Activated T-helper 1 cell treated with anti-CD3 and anti-CD28 coated beads, Interleukin-12 subunit alpha, Interleukin-12 subunit beta, Interleukin-2, Interleukin-4 antibody, amounts not matched to agents 30 ng/mL and 10 ng/mL and 1 ng/mL, durations not matched to agents 14 hours and 24 hours and 36 hours (primary cell): ENCODE measurements at places on chromosomes 1 and 21.

DNA sequence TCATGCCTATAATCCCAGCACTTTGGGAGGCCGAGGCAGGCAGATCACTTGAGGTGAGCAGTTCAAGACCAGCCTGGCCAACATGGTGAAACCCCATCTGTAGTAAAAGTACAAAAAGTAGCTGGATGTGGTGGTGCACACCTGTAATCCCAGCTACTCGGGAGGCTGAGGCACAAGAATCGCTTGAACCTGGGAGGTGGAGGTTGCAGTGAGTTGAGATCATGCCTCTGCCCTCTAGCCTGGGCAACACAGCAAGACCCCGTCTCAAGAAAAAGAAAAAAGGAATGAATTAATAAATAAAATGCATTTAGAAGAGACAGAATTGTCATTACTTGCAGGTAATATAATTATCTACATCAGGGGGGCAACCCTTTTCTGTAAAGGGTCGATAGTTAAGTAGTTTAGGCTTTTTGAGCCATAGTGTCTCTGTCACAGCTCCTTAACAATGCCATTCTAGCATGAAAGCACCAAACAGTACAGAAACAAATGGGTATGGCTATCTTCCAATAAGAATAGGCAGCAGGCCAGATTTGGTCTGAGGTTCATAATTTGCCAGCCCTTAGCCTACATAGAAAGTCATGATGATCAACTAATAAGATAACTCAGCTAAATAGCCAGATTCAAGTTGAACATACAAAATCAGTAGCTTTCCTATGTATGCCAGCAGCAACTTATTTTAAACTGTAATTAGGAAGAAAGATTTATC is 56.8 kb downstream of the RPRD2 start:
- DNase-seq, result no peak
- peaks cover 17% of the 10 kb centered on the region for H3K4me1 ChIP-seq
- H3K27me3 ChIP-seq, result no peaks in the 10 kb centered on the region
- peaks cover 7% of the 10 kb centered on the region for H3K36me3 ChIP-seq

- H3K4me1 ChIP-seq, result no peaks in the 10 kb centered on the region
- no peaks in the 10 kb centered on the region for H3K36me3 ChIP-seq
- peaks cover 2% of the 10 kb centered on the region for H3K27me3 ChIP-seq
- H3K27ac ChIP-seq, result no peak overlapping the region
- DNase-seq, result no peak
- H3K4me3 ChIP-seq, result no peak overlapping the region
Measured at GRCh38 chr1:184649451-184649888, 105.2 kb downstream of the EDEM3 start.

DNA sequence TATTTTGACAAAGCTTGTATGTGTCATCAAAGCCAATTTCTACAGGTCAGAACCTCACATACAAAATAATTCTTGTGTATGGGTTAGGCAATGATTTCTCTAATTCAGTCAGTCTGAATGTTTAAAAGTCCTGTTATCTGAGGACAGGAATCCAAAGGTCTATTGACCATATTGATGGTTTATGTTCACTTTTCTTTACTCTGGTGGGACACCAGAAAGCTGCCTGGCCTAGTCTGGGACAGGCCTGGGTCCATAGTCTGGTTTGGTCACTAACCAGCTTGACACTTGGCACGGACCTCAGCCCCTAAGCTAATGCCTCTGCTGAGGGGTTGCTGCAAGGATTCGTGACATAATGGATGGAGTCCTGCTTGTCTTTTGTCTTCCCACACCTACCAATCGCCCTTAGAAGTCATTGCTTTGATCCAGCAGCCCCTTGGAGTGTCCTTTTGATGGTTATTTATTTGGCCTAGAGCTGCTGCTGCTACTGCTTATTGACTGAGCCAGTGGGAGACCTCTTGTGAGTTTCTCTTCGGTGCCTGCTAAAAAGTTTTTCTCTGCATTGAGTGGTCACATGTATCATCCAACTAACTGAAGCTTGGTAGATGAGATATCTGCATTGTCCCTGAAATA is 15.7 kb downstream of the IFNAR2 start:
- H3K36me3 ChIP-seq, result peaks cover 71% of the 10 kb centered on the region
- no peak for DNase-seq
- H3K27me3 ChIP-seq, result no peaks in the 10 kb centered on the region
- peak overlapping the region; percentile 2 for H3K4me3 ChIP-seq

DNA sequence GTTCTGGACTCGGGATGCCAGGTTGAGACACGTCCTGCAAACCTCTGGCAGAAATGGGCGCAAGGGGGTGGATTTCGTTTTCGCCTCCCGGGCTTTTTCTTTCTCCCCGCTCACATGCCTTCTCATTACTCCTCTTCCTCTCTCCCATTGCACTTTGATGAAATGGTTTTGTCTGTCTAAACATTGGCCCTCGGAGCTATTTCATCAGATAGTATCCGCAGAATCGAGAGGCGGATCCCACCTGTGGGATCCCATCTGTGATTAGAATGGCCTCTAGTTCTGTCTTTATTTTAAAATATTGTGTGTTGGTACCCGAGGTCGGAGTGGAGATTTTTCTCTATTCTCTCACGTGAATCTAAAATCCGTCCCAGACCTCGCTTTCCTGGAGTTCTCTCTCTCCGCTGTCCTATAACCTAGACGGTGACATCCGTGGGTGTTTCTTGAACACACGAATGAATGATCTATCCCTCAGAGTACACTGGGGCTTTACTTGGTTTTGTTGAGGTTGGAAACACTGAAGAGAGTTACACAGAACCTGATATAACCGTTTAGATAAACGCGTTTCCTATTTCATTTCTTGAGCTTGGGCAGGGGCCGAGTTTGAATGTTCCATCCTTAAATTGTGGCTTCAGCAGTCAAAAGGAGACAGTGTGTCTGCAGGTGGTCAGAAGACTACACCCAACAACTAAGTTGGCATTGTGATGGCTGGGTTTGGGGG is 2.0 kb downstream of the EDARADD start:
- H3K36me3 ChIP-seq, result peaks cover 18% of the 10 kb centered on the region
- H3K4me1 ChIP-seq, result peaks cover 46% of the 10 kb centered on the region
- peak overlapping the region; percentile 95 for H3K27ac ChIP-seq

DNA sequence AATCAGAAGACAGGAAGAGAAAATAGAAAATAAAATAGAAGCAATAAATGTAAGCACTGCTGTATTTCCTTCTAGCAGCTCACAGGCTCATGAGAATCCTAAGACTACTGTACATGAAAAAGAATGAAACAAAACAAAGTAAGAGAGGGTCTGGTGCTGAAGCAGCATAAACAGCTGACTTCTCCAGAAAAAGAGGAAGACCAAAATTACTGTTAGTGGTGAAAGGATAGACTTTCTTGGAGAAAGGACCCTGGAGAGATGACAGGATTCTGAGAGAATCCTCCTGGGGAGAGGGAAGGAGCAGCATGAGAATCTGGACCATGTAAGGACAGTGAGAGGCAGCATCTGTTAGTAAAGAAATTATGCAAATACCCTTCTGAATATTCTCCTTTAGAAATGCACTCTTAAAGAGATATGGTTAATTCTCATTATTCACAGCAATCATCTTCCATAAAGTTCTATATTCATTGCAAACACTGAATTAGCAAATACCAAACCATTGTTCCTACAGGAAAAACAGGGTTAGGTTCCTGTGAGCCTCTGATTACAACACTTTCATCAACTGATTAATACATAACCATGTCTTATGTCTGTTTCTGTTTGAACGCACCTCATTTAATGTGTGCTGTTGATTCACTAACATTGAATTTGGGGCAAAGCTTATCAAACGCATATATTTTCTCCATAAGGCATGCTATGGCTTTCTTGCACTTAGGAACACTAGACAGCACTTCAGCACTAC is 17.0 kb downstream of the SLC25A24 start:
- H3K4me3 ChIP-seq, result no peak overlapping the region
- no peak for DNase-seq
- no peak overlapping the region for H3K27ac ChIP-seq
- H3K27me3 ChIP-seq, result no peaks in the 10 kb centered on the region
- peaks cover 34% of the 10 kb centered on the region for H3K36me3 ChIP-seq
- H3K4me1 ChIP-seq, result peaks cover 4% of the 10 kb centered on the region

DNA sequence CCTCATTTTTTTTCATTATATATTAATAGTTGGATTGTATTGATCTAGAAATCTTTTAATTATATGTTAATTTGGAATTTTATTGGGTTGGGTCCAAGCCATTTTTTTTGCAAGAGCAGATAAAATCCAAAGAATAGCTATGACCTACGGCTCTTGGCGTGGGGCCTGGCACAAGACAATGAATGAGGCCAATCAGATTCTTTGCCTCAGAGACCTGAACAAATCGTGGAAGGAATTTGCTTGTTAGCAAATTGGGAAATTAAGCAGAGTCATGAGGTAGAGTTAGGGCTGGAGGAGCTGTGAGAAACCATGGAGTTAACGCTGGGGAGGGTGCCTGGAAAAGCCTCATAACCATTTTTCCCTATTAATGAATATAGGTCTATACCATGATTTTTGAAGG is 40.1 kb downstream of the CAMSAP2 start:
- no peak overlapping the region for H3K27ac ChIP-seq
- H3K4me3 ChIP-seq, result no peak overlapping the region
- no peaks in the 10 kb centered on the region for H3K4me1 ChIP-seq
- no peak for DNase-seq
- H3K36me3 ChIP-seq, result no peaks in the 10 kb centered on the region

DNA sequence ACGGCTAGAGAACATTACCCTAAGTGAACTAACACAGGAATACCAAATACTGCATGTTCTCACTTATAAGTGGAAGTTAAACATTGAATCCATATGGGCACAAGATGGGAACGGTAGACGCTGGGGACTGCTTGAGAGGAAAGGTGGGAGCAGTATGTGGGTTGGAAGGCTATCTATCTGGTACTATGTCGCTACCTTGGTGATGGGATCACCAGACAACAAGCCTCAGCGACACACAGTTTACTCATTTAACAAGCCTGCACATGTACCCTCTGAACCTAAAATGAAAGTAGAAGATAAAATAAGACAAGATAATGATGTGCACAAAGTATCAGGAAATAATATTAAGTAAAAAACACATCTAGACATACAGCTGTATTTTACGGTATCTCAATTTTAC is 819 bp downstream of the PYHIN1 start:
- peaks cover 17% of the 10 kb centered on the region for H3K36me3 ChIP-seq
- H3K4me3 ChIP-seq, result peak overlapping the region; percentile 91
- peaks cover 48% of the 10 kb centered on the region for H3K4me1 ChIP-seq
- peaks cover 3% of the 10 kb centered on the region for H3K27me3 ChIP-seq
- no peak for DNase-seq

DNA sequence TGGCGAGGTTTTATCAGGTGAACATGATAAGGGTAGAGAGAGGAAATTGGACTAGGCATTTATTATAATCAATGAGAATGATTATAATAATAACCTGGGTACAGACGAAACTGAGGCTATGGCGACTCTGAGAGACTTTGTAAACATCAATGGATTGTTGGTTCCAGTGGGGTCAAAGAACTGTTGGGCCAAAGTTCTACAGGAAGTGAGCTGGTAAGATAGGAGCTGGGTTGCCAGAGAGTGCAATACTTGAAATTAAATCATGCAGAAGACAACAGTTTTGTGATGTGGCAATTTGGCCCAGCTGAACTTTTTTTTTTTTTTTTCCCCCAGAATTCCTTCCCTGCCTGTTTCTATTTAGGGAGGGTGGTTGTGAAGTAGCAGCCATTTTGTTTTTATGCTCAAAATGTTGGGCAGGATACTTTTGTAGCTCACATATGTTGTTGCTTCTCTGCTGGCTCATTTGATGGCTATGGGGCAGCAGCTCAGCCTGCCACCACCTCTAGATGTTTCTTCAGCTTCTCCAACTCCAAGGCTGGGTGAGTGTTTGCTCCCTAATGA is 286.5 kb upstream of the B3GALT2 start:
- H3K4me1 ChIP-seq, result peaks cover 50% of the 10 kb centered on the region
- no peak for DNase-seq
- no peaks in the 10 kb centered on the region for H3K27me3 ChIP-seq
- no peak overlapping the region for H3K4me3 ChIP-seq
- H3K27ac ChIP-seq, result no peak overlapping the region
- peaks cover 42% of the 10 kb centered on the region for H3K36me3 ChIP-seq

DNA sequence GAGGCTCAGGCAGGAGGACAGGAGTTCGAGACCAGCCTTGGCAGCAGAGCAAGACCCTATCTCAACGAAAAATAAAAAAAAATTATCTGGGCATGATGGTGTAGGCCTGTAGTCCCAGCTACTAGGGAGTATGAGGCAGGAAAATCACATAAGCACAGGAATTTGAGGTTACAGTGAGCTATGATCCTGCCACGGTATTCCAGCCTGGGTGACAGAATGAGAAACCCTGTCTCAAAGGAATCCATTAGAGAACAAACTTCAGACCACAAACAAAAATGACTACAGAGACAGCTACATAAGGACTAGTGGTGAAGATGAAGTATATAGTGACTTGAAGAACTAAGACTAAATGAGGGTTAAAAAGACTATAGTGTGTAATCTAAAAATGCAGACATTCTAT is 233.1 kb downstream of the RERE start:
- DNase-seq, result no peak
- H3K36me3 ChIP-seq, result peaks cover 6% of the 10 kb centered on the region
- H3K27me3 ChIP-seq, result no peaks in the 10 kb centered on the region
- H3K4me3 ChIP-seq, result no peak overlapping the region

GRCh38 chr1:113929750-113930498 is 800 bp downstream of the HIPK1 start:
- H3K27me3 ChIP-seq, result peaks cover 3% of the 10 kb centered on the region
- peak overlapping the region; percentile 99 for H3K27ac ChIP-seq
- H3K4me3 ChIP-seq, result peak overlapping the region; percentile 98
- peaks cover 19% of the 10 kb centered on the region for H3K36me3 ChIP-seq

DNA sequence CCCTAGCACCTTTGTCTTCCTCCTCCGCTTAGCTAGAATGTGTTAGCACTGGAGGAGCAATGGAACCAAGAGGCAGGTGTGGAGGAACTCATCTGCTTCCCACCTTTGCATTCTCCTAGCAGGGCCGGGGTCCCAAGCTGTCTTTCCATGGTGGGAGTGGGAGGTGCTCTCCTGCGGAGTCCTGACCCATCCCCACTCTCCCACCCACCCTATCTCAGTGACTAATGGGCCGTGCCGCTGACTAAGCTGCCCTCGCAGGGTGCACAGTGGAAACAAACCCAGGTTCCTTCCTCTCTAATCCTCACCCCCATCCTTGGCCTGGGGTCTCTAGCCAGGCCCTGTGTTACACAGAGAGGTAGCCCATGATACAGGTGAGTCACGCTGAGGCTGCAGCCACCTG is 177.5 kb downstream of the HIVEP3 start:
- H3K27me3 ChIP-seq, result no peaks in the 10 kb centered on the region
- peaks cover 96% of the 10 kb centered on the region for H3K4me1 ChIP-seq
- peak overlapping the region; percentile 98 for H3K27ac ChIP-seq
- H3K4me3 ChIP-seq, result no peak overlapping the region
- DNase-seq, result no peak
